ENCODE measurements at places on chromosomes 4 and X. TPM values are rescaled to one million over a fixed set of nuclear protein-coding genes. Genes with fewer than 3 reads are reported as not detected.

DSPP gene
- polyA plus RNA-seq = not detected

DNA sequence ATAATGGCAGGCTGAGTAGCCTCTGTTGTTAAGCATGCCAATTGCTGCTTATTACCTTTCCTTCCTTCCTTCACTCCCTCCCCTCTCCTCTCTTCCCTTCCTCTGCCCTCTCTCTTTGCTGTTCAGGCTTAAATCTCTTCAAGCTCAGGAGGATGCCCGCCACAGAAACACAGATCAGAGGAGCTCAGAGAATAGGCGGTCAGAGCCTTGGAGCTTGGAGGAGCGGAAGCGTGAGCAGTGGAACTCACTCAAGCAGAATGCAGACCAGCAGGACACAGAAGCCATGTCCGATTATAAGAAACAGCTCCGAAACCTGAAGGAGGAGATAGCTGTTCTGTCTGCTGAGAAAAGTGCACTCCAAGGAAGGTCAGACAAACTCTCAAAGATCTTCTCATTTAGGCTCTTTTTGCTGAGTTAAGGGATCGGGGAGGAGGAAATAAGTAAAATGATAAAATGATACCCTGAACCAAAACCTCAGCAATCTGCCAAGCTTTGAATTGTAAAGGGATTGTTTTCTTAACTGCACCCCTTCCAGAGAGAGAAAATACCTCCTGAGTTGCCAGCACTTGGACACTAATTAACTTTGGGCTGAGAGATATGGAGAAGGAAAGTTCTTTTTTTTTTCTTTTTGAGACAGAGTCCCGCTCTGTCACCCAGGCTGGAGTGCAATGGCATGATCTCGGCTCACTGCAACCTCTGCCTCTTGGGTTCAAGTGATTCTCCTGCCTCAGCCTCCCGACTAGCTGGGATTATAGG is 20.9 kb downstream of the SPATA18 start:
- DNase-seq = no peak

RRH gene
- 0.64 TPM for polyA plus RNA-seq

DNA sequence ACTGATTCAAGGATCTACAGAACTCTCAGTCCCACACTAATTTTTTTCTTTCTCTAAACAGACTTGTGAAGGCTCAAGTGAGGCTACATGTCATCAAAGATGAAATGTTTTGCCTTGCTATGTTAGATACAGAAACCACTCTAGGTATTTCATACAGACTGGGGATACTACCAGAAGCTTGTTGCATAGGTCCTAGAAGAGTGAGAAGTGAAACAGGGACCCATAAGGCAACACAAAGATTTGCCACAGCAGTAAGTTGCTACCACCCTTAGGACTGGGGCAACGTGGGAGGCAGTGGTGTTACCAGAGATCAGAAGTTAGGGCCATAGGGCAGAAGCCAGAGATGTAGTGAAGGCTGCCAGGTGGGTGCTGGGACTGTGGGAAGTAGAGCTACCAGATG is 50.7 kb upstream of the MID1IP1 start:
- no peak for DNase-seq

UGT2B17 gene
- polyA plus RNA-seq = 2.9 TPM

DNA sequence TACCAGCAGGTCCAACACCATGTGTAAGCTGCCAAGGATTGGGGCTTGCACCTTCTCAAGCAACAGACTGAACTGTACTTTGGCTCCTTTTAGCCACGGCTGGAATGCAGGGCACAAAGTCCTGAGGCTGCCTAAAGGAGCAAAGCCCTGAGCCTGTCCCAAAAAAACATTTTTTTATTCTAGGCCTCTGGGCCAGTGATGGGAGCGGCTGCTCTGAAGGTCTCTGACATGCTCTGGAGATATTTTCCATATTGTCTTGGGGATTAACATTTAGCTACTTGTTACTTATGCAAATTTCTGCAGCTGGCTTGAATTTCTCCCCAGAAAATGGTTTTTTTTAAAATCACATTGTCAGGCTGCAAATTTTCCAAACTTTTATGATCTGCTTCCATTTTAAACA is 885.3 kb downstream of the GLUD2 start:
- no peak for DNase-seq

P2RY4 gene
- polyA plus RNA-seq = 0.40 TPM

TEX13C gene
- polyA plus RNA-seq = not detected

DNA sequence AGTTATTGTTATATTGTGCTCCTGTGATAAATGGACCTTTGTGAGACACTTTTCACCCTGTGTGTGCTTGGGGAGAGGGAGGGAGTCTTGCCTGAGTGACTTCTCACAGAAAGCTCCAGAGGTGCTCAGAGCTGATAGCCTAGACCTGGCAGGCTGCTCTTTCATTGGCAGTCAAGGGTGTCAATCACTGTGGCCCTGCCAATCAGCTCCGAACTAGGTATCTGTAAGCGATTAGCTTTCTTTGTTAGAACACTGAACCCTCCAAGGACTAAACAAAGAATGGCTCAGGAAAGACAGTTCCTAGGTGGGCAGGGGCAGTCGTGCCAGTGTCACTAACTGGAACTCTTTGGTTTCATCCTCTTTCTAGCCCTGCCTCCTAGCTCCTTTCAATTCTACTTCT is 2.7 kb upstream of the NALF2 start:
- DNase-seq = no peak

GRCh38 chr4:2333916-2334644 is 72.2 kb upstream of the MXD4 start:
- DNase-seq = no peak

DNA sequence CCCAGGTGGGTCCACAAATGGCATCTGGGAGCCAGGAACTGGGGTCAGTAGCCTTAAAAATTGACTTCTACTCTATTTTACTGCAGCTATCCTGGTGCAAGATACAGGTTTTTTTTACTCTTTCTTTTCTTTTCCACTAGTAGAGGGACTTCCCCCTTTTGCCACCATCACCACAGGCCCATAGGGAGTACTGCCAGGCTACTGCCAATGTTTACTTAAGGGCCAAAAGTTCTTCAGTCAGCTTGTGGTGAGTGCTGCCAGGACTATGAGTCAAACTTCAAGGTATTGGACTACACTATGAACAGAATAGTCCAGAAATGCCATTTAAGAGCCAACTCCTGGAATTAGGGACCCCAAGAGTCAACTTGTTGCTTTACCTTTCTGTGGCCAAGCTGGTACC is 94.7 kb downstream of the EDA2R start:
- DNase-seq = no peak

DNA sequence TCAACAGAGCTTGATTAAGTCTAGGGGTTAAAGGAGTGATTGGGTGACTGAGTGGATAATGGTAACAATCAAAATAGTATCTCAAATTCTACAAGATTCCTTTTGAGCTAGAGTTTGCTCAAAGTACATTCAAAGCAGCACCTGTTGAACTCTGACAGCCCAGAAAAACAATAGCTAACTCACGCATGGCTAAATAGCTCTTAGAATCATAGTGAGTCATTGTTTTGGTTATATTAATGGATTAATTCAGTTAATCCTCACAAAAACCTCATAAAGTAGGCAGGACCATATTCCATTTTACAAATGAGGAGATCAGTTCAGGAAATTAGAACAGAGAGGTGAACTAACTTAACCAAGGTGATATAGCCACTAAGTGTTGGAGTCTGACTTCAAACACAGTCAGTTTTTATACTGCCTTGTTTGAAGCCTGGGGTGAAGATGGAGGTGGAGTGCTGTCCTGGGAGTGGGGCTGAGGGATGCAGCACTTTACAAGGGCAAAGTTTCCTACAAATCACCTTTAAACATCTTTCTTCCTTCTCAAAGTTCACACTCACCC is 35.9 kb upstream of the PPM1K start:
- no peak for DNase-seq

- no peak for DNase-seq
Observed at GRCh38 chr4:88981993-88982392, 75.0 kb downstream of the FAM13A start.

CASP6 gene
- polyA plus RNA-seq = 54.0 TPM

TNIP3 gene
- 0.67 TPM for polyA plus RNA-seq
